ENCODE measurements at places on chromosomes 2 and 18. TPM values are rescaled to one million over a fixed set of nuclear protein-coding genes. Genes with fewer than 3 reads are reported as not detected.

The FOXD4L1 gene
- polyA plus RNA-seq, result not detected

The VAMP5 gene
- 121 TPM for polyA plus RNA-seq

The SLC66A2 gene
- 29.6 TPM for polyA plus RNA-seq

The TUBA3E gene
- not detected for polyA plus RNA-seq

The CBLN2 gene
- not detected for polyA plus RNA-seq

All from IMR-90 (cell line).